ENCODE measurements at places on chromosomes 2 and 18.

- DNase-seq = peak; percentile 44
Measured at GRCh38 chr2:48589170-48589767, 28.4 kb upstream of the GTF2A1L start.

DNA sequence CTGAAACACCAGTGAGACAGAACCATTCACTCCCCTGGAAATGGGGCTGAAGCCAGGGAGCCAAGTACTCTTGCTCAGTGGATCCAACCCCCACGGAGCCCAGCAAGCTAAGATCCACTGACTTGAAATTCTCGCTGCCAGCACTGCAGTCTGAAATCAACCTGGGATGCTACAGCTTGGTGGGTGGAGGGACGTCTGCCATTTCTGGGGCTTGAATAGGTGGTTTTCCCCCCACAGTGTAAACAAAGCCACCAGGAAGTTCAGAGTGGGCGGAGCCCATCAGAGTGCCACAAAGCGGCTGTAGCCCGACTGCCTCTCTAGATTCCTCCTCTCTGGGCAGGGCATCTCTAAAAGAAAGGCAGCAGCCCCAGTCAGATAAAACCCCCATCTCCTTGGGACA lies 292.8 kb downstream of the LNPK start:
- no peak for DNase-seq

DNA sequence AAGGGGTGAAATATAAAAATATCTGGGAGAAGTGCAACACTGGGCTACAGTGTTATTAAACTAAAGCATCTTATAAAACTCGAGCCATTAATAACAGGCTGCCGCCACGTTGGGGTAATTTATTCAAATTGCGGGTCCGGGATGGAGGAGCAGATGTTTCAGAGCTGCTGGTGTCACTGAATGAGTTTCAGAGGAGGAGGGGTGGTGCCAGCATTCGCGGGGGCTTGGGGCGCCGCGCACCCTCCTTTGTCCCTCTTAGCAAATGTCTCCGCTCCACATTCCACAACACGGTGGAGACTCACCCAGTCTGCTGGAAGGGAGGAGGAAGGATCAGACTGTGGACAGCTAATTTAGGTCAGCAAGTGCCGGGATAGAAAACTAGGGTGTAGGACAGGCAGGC lies 260.5 kb downstream of the CELF4 start:
- no peak for DNase-seq

DNA sequence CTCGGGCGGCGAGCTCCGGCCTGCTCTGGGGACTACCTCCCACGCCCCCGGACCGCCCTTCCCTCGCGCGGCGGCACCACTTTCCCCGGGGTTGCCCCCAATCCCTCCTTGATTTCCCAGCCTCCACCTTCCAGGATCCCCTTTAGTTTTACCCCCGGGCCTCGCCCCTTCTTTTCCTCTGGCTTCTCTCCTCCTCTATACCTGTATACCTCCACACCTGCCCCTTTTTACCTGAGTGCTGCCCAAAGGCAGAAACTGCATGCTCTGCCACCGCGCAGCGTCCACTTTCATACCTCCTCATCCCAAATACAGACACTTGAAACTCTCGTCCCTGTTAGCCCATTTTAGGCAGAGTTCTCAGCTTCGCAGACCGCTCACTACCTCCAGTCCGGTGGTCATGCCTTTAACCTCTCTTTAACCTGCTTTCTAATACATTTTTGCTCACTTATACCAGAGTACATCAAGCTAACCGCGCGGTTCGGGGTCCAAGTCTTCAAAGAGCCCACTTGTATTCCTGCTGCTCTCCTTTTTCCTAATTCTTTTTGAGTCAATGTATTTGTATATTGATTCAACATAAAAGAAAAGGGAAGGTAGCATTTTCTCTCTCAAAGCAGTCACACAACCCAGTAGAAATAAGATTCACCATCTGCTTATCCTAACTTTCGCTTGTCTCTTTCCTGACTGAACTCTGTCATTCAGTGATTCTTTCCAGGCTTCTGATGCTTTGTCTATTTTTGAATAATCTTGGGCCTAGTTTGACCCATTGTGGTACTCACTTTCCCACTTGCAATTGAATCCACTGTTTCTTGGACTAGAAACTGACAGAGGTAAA lies 901 bp downstream of the SPOPL start:
- no peak for DNase-seq

- DNase-seq = no peak
Measured at GRCh38 chr2:219727771-219728429, 100.5 kb downstream of the SLC4A3 start.

GRCh38 chr18:41199212-41199611 lies 755.8 kb upstream of the PIK3C3 start:
- DNase-seq = no peak

- no peak for DNase-seq
Measured at GRCh38 chr2:97673915-97674283, 4.4 kb downstream of the C2orf92 start.

GRCh38 chr18:70499218-70499691 lies 210.4 kb downstream of the SOCS6 start:
- no peak for DNase-seq
